ENCODE measurements at places on chromosomes 1 and 21. TPM values are rescaled to one million over a fixed set of nuclear protein-coding genes. Genes with fewer than 3 reads are reported as not detected.

DNA sequence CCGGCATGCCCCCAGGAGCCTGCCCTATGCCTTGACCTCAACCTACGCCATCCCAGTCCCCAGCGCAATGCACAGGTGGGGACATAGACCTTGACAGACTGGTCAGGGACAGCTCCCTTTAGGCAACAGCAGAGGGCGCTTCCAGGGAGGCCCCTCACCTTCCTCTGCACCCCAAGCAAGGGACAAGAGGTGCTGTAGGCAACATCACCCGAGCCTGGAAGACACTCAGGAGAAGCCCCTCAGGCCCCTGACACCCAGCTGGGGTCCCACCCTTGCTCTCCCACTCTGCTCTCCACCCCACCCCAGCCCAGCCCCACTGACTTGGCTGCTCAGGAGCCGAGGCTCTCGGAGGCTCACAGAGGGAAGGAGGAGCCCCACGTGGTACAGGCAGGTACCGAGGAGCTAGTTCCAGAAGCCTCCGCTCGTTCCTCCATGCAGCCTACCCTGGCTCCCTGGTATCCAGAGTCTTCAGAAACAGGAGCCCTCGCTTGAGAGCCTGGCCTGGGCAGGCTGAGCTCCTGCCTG, 2.4 kb upstream of the WNT3A start:
- DNase-seq: peak; percentile 64

DNA sequence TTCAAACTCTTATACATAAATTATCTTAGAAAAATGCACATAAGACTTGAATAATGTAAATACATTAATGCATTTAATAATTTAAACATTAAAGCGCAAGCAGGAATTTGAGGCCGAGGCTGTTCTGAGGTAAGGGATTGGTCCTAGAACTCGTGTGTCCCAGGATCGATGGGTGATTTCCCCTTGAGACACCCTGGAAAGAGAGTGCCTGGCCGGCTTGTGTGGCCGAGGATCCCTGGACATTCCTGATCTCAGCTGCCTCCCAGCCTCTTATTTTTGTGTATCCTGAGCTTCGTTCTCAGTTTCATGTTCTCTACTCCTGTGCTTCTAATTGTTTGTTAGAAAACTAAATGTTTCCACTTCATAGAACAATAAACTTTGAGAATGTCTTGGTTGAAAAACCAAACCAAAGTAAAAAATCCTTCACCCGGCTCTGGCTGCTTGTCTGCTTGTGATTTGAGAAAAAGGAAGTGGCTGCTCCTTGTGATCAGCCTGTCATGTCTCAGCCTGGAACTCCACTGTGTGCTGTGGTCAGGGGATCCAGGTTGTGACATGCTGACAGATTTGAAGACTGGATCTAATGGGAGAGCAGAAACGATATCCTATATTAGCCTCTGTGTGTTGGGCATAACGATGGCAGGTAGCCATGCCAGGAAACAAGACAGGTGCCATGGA, 40.7 kb downstream of the PEX14 start:
- peak; percentile 14 for DNase-seq

- DNase-seq: peak; percentile 22
Observed at GRCh38 chr1:15210651-15211375, 36.2 kb upstream of the FHAD1 start.

- DNase-seq: no peak
Observed at GRCh38 chr1:114618606-114619005, 37.2 kb upstream of the BCAS2 start.

DNA sequence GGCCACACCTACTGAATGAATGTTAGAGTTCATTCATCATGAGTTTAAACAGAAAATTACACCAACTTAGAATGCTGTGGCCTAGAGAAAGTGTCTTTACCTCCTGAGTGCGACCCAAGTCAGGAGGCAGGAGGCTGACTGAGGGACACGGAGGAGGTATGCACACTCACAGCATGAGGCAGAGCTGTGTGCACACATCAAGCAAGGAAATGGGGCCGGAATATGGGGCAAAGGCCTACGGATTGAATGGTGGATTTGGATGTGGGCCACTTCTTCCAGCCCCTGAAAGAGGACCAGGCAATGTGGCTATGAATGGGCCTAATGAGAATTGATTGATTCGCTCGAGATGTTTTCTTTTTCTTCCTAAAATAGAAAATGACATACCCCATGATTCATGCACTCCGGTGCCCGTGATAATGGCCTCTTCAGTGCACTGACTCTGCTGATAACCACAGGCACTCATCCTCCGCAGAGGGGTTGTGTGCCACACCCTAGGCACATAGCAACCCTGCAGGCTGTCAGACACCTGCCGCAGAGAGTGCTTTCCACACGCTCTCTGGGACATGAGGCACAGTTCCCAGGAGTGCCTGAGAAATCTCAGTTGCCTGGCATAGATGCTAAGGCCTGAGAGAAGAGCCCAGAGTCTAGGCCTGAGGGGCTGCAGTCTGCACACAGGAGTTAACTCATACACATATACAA, 155.5 kb downstream of the GLUL start:
- DNase-seq: no peak

GRCh38 chr1:183604038-183604808, 14.0 kb upstream of the NCF2 start:
- no peak for DNase-seq

Gene STYXL2
- 0.42 TPM for total RNA-seq

- DNase-seq: no peak
Observed at GRCh38 chr1:117606649-117607430, 992 bp downstream of the TENT5C start.

DNA sequence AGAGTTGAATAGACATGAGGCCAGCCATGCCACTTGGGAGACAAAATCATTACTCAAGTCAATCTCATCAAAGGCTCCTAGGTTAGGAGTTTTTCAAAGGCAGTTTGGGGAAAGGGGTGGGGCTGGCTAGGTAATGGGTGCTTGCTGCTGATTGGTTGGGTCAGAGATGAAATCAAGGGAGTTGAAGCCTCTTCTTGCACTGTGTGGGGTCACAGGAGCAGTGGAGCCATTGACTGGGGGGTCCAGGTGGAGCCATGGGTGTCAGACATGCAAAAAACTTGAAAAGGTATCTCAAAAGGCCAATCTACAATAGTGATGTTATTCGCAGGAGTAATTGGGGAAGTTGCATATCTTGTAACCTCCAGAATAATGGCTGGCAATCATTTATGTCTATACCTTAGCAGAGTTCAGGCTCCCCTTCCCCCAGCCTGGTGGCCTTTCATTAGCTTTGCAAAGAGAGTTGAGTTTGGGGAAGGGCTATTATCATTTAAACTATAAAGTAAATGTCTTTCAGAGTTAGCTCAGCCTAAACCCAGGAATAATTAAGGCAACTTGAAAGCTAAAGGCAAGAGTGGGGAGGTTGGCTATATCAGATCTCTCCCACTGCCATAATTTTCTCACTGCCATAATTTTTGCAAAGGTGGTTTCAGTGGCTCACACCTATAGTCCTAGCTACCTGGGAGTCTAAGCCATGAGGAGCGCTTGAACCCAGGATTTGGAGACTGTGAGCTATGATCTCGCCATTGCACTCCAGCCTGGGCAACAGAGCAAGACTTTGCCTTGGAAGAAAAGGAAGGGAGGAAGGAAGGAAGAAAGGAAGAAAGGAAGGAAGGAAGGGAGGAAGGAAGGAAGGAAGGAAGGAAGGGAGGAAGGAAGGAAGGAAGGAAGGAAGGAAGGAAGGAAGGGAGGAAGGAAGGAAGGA, 7.8 kb upstream of the PINK1 start:
- no peak for DNase-seq

Gene AGMAT
- 0.58 TPM for total RNA-seq

GRCh38 chr1:92859400-92860039, 27.7 kb downstream of the RPL5 start:
- no peak for DNase-seq

DNA sequence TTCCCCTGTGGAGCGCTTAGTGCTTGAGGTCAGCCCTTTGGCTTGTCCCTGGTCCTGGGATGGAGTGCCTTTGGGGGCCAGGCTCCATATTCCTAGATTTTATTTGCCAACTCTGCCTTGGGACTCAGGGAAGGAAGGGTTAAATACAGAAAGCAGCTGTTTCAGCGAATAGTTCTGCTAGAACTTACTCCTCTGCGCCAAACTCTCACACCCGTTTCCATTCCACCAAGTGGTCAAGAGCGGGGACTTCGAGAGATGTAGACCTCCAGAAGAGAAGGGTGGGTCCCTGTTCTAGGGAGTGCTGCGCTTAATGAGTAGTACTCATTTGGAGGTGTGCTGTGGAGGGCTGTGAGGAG, 704 bp upstream of the TOMM40L start:
- DNase-seq: no peak

Gene KLF17
- total RNA-seq: not detected

Gene SERPINC1
- not detected for total RNA-seq

DNA sequence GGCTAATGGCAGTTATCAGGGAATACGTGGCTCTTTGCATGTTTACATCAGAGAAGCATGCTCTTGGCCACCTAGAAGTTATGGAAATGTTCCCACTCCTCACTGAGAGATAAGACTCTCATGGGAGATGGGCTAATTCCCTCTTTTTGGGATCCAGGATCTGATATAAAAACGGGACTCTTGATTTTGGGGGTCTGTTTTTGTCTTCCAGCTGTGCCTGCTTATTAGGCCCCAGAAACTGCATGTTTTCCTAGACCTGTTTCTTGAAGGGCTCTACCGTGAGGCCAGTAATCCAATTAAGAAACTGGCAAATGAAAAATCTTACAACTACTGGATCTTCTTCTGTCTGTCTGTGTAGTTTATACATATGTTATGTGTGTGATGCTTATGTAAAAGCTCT, 47.0 kb upstream of the PTCH2 start:
- no peak for DNase-seq

DNA sequence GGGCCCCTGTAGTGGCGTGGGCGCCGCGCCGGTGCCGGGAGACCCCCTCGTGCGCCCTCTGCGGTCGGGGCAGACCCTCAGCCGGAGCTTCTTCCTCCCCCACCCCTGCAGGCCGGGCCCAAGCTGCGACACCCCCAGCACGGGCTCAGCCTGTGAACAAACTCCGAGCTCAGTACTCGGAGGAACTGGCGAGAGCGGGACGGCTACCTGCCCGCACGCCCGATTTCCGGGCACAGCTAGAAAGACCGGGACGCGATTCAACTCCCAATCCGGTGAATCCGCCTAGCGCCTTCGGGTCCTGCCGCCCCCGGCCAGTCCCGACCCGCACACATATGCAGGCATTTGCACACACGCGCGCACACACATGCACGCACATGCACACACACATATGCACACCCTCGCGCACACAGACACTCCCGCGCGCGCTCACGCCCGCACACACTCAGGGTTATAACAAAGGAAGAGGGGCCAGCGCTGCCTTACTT, 580 bp upstream of the BLACAT1 start:
- DNase-seq: no peak

- DNase-seq: no peak
Observed at GRCh38 chr1:99673315-99673714, 27.4 kb downstream of the PALMD start.

Gene CSMD2
- 1.3 TPM for total RNA-seq

- no peak for DNase-seq
Observed at GRCh38 chr1:1148569-1148968, 25.1 kb upstream of the TTLL10 start.

- no peak for DNase-seq
Observed at GRCh38 chr1:83741348-83741747, 257.6 kb downstream of the TTLL7 start.

GRCh38 chr1:40956407-40956806, 23.1 kb upstream of the CTPS1 start:
- no peak for DNase-seq

GRCh38 chr1:109704173-109704572, 7.9 kb upstream of the GSTM5 start:
- no peak for DNase-seq

- no peak for DNase-seq
Observed at GRCh38 chr1:18116777-18117176, 9.2 kb downstream of the IGSF21 start.

GRCh38 chr21:31501926-31502325, 157.6 kb upstream of the SOD1 start:
- DNase-seq: no peak

DNA sequence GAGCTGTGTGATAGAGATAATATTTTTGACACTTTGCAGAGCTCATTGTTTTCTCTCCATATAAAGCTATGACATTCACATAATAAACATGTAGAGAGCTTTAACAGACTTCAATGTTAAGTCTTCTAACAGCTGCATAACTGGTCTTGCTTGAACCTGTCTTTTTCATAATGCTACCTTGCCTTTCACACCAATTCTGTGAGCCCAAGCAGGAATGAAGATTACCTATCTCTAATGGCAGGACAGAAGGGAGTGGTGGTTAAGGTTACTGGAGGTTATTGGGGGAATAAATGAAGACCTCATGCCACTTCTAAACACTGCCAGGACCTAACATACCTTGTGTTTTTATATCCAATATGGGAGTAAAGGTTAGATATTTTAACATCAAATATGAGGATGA, 2.3 kb upstream of the CD55 start:
- no peak for DNase-seq

Gene AGO4
- 18.5 TPM for total RNA-seq

DNA sequence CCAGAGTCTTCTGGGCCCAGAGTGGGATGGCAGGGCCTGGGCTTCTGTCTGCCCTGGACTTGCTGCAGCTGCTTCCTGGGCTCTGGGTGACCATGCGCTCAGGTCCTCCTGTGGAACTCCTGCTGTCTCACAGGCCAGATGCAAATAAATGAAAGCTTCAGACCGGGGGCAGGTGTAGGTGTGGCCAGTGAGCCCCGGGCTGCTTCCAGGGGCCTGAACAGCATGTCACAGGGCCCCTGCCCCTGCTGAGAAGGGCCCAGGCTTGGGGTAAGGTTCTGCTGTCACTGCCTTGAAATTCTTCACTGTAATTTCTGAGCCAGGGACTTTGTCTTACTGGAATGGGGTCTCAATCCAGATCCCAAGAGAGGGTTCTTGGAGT, 2.5 kb upstream of the PKNOX1 start:
- DNase-seq: peak; percentile 81

All from mesenteric fat pad (tissue), 1 donor.